ENCODE measurements at places on chromosomes 5 and 9.

- DNase-seq = no peak
These were observed 132.8 kb upstream of the RAI14 start for GRCh38 chr5:34523387-34523726.

GRCh38 chr9:124625087-124625486 lies 117.9 kb upstream of the NR5A1 start:
- DNase-seq = no peak

- no peak for DNase-seq
These were observed 76.3 kb upstream of the RAPGEF1 start for GRCh38 chr9:131815970-131816873.

DNA sequence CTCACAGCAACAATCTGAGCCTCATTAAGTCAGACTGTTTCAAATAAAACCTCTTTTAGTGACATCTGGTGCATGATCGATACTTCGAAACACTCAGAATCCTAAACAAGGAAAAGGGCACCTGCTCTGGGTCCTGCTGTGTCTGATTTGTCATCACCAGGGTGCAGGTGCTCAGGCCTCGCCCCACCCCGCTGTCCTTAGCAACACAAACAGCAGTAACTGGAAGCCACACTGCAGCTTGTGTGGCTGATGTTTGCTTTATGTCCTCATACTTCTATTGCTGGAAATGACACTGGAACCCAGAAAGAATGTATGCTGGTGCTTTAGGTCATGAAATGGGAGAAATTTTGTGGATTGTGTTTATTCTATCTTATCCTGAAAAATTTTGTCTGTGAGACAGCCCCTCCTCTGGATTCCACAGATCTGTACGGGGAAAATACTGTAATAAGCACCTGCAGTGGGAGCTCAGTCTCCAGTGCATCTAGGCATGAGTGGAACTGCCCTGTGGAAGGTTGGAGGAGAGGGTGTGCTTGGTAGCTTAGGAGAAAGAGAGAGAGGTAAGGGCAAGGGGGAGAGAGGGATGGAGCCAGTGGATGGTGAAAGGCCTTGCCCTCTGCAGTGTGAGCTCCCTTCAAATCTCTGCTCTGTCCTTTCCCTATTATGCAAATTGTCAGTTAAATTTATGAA lies 284.2 kb downstream of the SMARCA2 start:
- DNase-seq = no peak

DNA sequence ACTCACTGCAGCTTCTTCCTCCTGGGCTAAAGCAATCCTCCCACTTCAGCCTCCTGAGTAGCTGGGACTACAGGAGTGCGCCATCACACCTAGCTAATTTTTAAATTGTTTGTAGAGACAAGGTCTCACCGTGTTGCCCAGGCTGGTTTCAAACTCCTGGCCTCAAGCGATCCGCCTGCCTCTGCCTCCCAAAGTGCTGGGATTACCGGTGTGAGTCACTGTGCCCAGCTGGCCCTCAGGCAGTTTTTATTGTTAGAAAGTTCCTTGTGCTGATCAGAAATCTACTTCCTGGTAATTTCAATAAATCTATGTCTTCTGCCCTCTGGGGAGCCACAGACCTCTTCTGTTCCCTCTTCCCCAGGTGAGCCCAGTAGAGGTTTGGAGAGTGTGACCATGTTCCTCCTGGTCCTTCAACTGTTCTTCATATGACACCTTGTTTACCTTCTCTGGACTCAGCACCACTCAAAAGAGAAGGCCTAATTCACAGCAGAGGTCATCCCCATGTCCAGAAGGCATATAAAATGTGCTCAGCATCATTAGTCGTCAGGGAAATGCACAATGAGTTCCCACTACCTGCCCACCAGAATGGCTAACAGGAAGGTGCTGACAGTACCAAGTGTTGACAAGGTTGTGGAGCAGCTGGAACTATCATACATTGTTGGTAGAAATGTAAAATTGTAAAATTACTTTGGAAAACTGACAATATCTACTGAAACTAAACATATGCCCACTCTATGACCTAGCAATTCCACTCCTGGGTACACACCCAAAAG lies 10.4 kb downstream of the TMOD1 start:
- no peak for DNase-seq

- DNase-seq = no peak
These were observed 114.1 kb downstream of the PCSK5 start for GRCh38 chr9:76004526-76004925.

DNA sequence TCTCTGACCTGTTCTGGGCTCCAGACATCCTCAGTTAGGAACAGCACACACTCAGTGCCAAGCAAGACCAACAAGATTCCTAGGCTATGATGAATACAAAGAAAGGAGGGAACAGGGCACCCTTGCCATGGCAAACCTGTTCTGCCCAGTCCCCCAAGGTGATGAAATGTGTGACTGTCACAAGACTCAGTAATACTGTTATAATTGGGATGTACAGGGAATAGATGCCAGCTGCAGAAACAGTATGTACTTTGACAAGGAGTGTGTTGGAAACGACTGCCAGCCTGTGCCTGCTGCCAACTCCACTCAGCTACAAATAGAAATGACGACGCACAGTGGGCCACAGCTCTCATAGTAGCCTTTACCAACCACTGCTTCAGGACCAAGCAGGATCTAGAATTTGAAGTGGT lies 453.0 kb downstream of the EFNA5 start:
- no peak for DNase-seq

DNA sequence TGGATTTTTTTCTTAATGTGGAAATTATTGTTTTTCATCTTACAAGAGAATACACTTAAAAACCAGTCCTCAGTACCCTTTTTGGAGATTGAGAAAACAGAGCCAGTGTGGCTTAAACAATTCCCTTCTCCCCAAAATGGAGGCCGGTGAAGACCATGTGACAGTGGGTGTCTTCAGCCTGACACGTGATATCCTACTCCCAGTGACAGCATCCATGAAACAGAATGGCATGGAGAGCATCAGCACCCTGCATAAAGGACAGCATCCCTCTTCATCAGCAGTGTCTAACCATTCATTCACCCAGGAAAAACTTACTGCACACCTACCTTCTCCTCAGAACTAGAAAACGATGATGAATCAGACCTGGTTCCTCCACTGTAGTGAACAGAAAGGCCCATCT lies 103.4 kb upstream of the RAI14 start:
- DNase-seq = no peak

GRCh38 chr5:31626156-31626555 lies 12.8 kb upstream of the PDZD2 start:
- DNase-seq = no peak

- no peak for DNase-seq
These were observed 231.6 kb upstream of the RPS23 start for GRCh38 chr5:82509762-82510161.

GRCh38 chr5:25850581-25850980 lies 1187.8 kb downstream of the CDH9 start:
- DNase-seq = no peak

- no peak for DNase-seq
These were observed 230.6 kb downstream of the FSTL4 start for GRCh38 chr5:133381571-133382365.

DNA sequence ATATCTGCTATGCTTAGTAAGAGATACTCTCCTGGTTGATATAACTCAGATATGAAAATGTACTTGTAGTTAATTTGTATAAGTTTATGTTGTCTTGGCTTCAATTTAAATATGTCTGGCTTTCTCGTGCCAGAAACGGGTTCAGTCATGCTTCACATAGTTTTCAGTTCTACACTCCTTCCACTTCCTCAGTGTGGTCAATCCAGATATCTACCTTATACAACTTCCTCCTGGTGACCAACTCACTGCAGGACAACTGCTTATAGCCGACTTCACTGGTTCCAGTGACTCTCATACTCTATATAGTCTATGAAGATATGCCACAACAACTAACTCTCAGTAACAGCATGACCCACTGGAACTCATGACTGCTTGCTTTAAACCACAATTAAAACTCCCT lies 690.4 kb downstream of the SLCO4C1 start:
- no peak for DNase-seq

DNA sequence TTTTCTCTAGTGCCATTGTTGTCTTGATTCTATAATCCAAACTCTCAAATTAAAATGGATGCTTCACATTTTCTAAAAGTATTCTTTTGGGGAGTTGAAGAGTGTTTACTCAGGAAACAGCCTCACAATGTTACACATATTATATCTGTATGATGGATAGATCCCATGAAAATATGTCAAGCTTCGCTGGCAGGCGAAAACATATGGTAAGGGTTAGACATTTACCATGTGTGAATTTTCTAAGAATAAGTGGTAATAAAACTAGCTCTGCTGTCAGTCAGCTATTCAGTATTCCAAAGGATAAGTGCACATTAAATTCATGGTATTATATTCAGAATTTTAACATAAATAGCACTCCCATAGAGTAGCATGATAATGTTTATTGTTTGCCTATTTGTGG lies 13.3 kb upstream of the ADCY2 start:
- no peak for DNase-seq

GRCh38 chr5:166497496-166498104 lies 1793.8 kb upstream of the WWC1 start:
- no peak for DNase-seq

DNA sequence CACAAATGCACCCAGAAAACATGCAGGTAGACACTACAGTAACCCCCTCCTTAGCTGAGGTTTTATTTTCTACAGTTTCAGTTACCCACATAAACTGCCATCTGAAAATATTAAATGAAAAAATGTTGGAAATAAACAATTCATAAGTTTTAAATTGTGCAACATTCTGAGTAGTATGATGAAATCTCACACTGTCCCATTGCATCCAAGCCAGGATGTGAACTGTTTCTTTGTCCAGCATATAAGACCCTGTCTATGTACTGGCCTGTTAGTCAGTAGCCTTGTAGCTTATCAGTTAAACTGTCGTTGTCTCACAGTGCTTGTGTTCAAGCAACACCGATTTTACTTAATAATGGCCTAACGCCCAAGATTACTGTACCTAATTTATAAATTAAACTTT lies 630.5 kb downstream of the ANXA1 start:
- no peak for DNase-seq

- DNase-seq = no peak
These were observed 74.7 kb downstream of the KIF24 start for GRCh38 chr9:34254141-34254913.

- DNase-seq = no peak
These were observed 119.3 kb downstream of the SSBP2 start for GRCh38 chr5:81631621-81632020.

DNA sequence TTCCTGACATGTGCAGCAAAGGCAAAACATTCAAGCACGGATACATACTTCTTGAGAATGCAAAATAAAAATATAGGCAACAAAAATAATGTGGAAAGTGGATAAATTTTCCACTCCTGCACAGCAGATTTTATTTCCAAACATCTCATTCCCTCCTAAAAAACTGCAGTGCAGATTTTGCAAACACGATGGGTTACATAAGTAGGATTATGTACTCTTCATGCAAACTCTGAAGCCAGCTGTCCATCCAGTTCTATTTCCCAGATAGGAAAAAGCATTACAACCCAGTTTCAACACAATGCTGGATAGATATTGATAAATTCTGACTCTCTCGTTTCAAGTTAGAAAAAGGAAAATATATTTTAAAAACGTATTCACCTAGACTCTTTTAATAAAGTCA lies 52.7 kb upstream of the CCNG1 start:
- DNase-seq = no peak

GRCh38 chr5:141846031-141846430 lies 32.2 kb downstream of the PCDH1 start:
- no peak for DNase-seq

- no peak for DNase-seq
These were observed 73.4 kb downstream of the FBXO38 start for GRCh38 chr5:148457183-148457620.

- DNase-seq = no peak
These were observed 14.7 kb downstream of the LRRC70 start for GRCh38 chr5:62593331-62593730.

DNA sequence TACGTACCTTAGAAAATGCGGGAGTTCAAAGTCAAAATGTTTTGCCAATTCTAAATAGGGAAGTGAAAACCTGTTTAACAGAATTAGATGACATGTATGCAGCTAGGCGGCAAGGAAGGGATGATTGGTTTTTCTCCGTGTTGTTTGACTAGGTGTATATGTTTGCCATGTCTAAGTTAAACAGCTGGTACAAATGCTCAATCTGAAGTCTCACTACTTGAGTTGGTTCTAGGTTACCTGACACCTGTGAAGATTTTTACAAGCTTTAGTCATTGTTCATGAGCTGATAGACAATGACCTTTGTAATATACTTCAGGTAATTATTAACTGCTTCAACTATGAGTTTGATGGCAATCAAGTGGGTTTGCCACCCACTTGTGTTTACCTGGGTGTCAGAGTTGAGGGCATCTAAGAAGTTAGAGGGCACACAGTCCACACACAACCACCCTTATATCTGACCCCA lies 74.3 kb downstream of the SLC44A1 start:
- no peak for DNase-seq

- DNase-seq = no peak
These were observed 101.2 kb downstream of the AOPEP start for GRCh38 chr9:94827584-94828304.

DNA sequence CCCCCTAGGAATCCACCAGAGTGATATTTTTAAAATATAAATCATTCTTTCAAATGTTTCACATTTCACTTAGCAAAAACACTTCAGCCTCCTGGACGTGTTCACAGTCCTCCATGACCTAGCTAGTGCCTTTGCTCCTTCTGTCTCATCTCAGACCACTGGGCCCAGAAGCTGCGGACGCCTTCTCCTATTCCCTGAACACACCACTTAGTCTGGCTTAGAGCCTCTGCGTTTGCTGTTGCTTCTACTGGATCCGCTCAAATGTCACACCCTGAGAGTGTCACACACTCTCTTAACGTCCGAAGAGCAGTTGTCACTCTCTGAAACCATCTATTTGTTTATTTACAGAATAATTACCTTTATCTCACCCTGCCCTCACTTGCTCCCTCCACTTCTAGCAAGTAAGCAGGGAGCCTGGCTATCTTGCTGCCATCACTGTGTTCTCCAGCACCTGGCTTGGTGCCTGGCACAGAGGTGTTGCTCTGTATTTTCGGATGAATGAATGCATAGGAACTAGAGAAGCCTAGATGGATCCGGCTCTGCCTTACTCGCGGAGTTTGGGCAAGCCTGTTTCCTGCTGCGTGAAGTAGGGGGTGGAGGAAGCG lies 1.2 kb upstream of the GRK6 start:
- DNase-seq = no peak
